ENCODE measurements at places on chromosomes 16 and 17. TPM values are rescaled to one million over a fixed set of nuclear protein-coding genes. Genes with fewer than 3 reads are reported as not detected.

DNA sequence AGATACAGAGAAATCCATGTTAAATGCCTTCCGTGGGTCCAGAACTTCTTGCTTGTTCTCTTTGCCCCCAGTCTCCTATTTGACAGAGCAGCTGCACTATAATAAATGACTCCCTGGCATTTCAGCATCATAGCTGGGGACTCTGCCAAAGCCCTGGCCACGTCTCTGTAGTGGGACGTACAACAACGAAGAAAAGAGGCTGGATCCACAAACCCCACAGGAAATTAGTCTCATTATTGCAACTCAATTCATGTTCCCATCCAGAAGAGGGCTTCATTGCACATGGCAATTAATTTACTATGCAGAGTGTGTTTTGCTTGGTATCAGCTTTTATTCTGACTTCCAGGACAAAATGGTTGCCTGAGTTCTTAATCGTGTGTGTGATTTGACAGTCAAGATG, 121.3 kb downstream of the CDH13 start:
- no peak for DNase-seq

- no peak for DNase-seq
Observed at GRCh38 chr17:44360144-44360533, 3.5 kb downstream of the FAM171A2 start.

DNA sequence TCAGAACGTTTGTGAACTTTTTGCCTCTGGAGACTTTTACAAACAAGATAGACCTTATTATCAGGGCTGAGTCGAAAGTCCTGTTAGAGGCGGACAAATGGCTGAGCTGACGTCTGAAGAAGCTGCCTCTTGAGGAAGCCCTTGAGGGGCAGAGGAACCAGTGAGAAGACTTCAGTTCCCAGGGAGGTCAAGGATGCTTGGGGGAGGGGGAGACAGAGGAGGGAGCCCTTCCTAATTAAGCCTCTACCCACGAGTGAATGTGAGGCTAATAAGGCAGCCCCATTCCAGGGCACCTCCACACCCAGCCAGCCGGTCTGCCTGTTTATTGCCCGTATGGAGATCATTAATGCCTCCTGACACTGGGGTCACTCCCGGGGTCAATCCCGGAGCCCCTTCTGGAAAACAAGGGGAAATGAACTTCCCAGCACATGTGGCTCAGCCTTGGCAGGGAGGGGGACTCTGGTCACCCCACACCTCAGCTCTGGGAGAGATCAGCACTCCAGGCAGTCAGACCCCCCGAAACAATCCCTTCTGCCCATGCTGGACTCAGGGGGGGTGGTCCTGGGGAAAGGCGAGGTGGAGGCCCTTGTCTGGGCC, 9.2 kb upstream of the TBX4 start:
- DNase-seq = no peak

DNA sequence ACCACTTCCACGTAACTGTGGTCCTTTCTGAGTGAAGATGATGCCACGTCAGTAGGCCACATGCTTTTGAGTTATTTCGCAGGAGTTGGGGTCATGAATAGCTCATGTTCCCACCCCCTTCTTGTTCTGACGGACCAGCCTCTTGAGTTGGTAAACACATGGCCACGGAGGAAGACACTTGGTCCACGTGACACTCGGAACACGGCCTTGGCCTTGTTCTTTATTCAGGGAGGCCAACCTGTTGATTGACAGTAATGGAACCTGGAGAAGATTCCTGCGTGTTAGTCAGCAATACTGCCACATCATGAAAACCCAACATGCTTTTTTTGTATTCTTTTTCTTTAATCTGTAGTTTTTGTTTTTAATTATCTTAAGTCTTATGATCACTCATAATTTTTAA, 56.3 kb downstream of the SEC14L1 start:
- no peak for DNase-seq

DNA sequence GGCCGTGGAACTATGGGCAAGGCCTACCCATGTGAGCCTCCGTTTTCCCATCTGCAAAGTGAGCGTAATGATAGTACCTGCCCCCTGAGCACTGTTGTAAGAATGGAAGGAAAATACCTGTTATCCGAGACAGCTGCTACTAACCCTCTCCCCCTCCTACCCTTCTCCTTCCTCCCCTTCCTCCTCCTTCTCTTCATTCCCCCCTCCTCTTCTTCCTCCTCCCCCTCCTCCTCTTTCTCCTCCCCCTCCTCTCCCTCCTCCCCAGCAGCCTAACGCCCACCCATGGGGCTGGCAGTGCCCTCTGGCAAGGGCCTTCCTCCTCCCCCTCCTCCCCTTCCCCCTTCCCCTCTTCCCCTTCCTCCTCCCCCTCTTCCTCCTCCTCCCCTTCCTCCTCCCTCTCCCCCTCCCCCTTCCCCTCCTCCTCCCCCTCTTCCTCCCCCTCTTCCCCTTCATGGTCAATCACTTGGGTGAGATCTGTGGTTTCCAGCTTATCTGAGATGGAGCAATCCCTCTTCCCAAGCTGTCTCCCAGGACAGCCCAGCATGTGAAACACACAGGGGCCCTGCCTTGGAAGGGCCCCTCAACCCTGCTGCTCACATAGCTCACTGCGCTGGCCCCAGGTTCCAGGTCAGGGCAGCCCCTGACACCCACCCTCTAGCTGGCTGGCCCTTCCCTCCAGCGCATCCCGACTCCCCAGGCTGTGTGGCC, 6.4 kb downstream of the ZFPM1 start:
- DNase-seq = no peak

- DNase-seq = no peak
Observed at GRCh38 chr17:49387498-49388289, 25.6 kb upstream of the ZNF652 start.

- DNase-seq = peak; percentile 48
Observed at GRCh38 chr16:51150888-51151320, at the start of gene SALL1. Gene SALL1, minus strand, starts transcription at chr16:51151270. Its CDS starts 29 bp downstream, at chr16:51151241.

DNA sequence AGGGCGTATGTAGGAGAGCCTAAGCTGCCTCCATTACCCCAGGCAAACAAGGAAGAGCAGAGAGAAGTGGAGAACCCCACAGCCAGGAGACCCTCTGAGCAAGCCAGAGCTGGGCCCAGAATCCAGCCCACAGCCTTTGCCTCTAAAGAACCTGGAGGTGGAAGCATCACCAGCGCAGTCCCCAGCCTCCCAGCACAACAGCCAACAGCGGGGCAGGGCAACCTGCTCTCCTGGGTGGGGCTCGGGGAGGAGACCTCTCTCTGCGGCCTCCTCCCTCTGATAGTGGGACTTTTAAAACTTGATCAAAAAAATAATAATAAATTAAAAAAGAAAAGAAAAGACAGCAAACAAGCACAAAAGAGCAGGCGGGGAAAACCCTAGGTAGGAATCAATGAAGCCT, 45.9 kb downstream of the AXIN2 start:
- no peak for DNase-seq

DNA sequence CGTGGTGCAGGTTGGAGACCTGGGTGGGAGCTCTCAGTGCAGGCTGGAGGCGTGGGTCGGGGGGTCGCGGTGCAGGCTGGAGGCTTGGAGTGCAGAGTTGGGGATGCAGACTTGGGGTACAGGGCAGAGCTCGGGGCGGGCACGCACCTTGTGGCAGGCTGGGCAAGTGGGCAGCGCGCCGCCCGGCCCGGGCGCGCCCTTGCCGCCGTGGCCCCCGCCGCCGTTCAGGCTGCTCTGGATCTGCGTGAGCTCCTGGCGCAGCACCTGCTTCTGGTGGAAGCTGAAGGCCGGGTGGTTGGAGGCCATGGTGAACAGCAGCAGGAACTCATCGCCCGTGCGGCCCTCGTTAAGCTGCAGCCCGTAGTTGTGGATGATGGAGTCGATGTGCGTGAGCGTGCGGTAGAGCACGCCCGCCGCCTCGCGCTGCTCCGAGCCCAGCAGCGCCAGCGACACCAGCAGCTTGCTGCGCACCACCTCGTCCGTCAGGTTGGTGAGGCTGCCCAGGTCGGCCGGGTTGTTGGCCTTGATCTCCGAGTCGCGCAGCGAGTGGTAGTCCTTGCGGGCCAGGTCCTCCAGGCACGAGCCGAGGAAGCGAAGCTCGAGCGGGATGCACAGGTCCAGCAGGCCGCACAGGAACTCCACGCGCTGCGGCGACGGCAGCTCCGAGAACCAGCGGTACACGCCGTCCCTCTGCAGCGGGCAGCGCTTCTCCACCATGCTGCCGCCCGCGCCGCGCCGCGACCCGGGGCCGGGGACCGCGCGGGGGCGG, 1.1 kb downstream of the ZCCHC14 start:
- no peak for DNase-seq

DNA sequence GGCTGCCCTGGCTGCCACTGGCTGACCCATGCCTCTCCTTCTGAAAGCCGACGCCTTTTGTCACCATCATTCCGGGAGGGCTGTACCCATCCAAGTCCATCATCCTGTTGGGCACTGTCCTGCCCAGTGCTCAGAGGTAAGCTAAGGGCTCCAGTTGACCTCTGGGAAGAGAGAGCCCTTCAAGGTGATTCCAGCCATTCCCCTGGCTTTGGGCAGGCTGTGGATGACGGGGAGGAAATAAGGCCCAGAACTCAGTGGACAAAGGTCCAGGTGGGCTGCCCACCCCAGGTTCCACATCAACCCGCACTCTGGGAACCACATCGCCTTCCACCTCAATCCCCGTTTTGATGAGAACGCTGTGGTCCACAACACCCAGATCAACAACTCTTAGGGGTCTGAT, 45.8 kb downstream of the NOS2 start:
- no peak for DNase-seq

- DNase-seq = no peak
Observed at GRCh38 chr17:27782791-27783206, 17.5 kb downstream of the NOS2 start.

GRCh38 chr16:35296962-35297653, 1837.7 kb downstream of the TP53TG3F start:
- DNase-seq = no peak

- DNase-seq = no peak
Observed at GRCh38 chr16:89548344-89549006, 12.0 kb upstream of the RPL13 start.

DNA sequence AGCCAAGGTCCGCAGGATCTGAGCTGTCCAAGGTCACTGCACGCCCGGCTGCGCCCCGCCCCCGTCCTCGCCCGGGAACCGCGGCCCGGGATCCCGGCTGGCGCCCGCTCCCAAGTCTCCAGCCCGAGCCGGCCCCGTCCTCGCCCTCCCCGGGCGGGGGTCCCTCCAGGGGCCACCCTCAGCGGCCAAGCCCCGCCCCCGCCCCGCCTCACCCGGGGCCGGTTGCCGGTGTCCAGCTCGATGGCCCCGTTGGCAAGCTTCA, 216 bp downstream of the VPS9D1 start:
- no peak for DNase-seq

DNA sequence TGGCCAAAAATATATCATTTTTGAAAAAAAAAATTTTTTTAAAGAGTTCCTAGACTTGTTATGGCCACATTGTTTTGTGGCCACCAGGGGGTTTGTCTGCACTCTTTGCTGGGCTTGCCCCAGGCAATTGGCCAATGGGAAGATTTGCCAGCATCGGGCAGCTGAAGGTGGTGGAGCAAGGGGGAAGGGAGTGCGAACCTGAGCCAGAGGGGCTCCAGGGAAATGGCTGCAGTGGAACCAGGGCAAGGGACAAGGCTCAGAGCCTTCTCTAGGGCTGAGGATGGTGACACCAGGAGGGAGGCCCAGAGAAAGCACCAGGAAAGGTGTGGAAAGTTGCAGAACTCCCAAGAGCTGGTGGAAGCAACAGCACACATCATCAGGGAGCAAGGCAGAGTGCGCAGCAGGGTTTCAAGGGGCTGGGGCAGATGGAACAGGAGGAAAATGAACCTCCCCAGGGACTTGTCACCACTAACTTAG, 15.5 kb upstream of the CMIP start:
- DNase-seq = no peak

FOXN1 gene
- total RNA-seq = not detected

PRDM7 gene
- not detected for total RNA-seq

KRTAP2-2 gene
- not detected for total RNA-seq

ARL6IP1 gene
- total RNA-seq = 308 TPM

TPSAB1 gene
- total RNA-seq = not detected

KRTAP2-1 gene
- total RNA-seq = not detected

KRTAP1-1 gene
- total RNA-seq = not detected

OR3A3 gene
- not detected for total RNA-seq

TEKT3 gene
- total RNA-seq = 0.64 TPM

TEKT1 gene
- total RNA-seq = not detected

LGALS9 gene
- not detected for total RNA-seq
